ENCODE measurements at places on chromosomes 1 and 21.

DNA sequence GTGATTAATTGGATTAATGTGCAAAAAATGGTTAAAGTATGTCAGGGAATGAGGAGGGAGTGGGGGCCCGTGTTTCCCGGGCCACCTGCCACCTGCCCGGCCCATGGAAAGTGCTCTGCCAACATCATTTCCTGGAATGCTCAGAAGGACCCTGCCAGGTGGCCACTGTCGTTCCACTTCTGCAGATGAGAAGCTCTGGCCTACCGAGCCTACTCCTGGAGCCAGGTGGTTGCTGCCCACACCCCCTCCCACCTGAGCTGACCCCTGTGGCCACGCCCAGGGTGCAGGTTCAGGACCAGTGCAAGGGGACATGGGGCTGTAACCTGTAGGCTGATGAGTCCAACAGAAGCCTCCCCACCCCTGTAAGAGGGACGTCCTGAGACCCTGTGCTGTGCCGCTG is 99.7 kb downstream of the PRDM16 start:
- DNase-seq, result no peak

GRCh38 chr21:46193829-46194373 is 9.6 kb upstream of the SPATC1L start:
- DNase-seq, result no peak

GRCh38 chr1:67469431-67469830 is 39.2 kb upstream of the SERBP1 start:
- DNase-seq, result no peak

GRCh38 chr1:112866151-112866550 is 89.8 kb downstream of the SLC16A1 start:
- no peak for DNase-seq

- DNase-seq, result no peak
Measured at GRCh38 chr1:95086949-95087533, 14.3 kb upstream of the ALG14 start.

DNA sequence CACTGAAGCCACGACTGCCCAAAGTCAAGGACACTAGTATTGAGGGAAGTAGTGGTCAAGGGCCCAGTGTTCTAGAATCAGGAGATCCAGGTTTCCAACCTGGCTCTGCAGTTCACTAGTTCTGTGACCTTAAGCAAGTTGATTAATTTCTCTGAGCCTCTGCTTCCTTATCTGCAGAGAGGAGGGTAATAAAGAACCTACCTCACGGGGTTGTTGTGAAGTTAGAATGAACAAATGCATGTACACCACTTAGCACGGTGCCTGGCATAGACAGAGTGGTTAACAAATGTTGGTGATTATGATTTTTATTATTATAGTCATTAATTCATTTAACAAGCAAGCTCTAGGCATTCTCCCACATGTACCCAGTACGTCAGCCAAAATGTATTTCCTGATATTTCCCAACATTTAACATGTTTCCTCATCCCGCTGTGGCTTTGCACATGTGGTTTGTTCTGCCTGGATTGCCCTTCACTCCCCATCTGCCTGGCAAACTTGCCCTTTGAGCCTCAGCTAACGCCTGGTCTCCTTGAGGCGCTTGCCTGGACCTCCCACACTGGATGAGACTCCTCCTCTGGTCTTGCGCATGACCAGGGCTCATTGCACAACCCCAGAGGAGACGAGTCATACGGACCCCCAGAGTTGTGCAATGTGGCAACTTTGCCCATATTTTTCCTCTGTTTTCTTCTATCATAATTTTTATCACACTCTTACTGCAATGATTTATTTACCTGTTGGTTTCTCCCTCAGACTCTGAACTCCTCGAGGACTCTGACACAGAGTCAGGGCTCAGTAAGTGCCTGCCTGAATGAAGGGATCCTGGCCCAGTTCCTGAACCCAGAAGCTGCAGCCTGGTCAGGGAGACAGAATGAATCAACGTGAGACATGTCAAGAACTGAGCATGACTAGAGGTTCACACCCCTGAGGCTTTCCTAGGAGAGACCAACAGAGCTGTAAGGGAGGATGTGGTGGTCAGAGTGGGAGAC is 20.7 kb upstream of the MFSD2A start:
- DNase-seq, result no peak

- DNase-seq, result no peak
Measured at GRCh38 chr1:23276531-23276930, 59.2 kb upstream of the HTR1D start.

DNA sequence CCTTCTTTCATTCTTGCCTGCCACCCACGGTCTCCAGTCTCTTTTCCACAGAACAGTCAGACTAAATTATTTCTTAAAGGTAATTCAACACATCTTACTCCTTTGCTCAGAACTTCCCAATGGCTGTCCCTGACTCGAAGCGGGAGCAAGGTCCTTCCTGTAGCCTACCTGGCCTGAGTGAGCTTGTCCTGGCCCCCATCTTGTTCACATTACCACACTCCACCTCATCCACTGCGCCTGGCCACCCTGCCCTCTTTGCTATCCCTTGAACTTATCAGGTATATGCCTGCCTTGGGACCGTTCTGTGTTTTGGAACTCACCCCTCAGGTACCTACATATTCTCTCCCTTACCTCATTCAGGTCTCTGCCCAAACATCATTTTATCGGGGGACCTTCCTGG is 13.3 kb upstream of the GLIS1 start:
- DNase-seq, result no peak

- DNase-seq, result no peak
Measured at GRCh38 chr1:201164645-201165044, 10.4 kb upstream of the TMEM9 start.

- DNase-seq, result no peak
Measured at GRCh38 chr21:38493549-38494250, 4.6 kb downstream of the ERG start.

DNA sequence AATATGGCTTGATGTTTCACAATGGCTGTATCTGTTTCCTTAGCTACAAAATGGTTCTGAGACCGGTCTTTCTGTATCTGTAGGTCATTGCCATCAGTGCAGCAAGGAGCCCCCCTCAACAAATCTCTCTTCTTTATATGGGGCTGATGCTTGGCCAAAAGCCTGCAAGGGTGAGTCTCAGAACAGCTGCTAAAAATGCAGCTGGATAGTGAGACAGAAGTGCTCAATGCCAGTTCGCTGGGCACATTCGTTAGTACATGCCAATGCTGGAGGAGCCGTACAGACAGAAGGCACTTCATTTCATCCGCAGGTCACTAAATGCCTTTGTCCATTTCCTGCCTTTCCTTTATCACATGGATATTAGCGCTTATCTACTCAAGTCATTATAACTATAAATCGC is 67.3 kb downstream of the RUNX1 start:
- DNase-seq, result no peak

DNA sequence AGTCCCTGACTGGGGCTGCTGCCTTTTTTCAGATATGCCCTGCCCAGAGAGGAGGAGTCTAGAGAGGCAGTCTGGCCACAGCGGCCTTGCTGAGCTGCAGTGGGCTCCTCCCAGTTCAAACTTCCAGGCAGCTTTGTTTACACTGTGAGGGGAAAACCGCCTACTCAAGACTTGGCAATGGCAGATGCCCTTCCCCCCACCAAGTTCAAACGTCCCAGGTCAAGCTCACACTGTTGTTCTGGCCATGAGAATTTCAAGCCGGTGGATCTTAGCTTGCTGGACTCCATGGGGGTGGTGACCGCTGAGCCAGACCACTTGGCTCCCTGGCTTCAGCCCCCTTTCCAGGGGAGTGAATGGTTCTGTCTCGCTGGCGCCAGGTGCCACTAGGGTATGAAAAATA is 18.3 kb upstream of the C1orf53 start:
- DNase-seq, result no peak

DNA sequence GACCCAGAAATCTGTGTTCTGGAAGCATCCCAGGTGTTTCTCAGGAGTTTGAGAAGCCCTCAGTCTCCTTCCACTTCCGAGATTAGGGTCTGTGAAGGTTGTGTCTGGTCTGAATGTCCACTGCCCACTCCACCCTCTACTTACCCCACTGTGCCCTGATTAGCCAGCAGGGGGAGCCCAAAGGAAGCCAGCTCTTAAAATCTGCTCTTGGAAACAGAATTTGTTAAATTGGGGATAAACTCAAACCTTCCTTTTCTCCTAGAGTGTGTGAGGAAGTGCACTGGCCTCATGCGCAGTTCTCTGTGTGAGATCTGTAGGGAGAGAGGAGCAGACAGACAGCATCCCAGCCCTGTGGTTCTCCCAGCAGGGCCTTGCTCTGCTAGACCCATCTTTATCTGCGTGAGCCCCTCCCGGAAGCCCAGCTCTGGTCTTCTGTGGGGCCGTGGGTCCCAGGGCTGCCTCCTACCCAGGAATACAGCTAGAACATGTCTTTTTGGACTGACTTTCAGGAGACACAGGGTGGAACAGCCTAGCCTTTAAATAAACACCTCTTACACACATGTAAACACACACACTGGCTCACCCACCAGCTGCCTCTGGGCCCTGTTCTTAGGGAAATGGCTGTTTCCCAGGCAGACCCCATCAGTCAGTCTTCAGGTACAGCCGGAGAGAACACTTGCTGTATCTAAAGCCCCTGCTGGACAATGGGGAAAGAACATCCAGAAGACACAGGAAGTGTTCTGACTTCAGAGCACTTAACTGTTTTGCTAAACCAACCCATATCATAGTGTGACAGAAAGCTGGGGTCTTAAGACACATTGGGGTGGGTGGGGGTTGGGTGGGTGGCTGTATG is 52.2 kb downstream of the SMYD2 start:
- no peak for DNase-seq

DNA sequence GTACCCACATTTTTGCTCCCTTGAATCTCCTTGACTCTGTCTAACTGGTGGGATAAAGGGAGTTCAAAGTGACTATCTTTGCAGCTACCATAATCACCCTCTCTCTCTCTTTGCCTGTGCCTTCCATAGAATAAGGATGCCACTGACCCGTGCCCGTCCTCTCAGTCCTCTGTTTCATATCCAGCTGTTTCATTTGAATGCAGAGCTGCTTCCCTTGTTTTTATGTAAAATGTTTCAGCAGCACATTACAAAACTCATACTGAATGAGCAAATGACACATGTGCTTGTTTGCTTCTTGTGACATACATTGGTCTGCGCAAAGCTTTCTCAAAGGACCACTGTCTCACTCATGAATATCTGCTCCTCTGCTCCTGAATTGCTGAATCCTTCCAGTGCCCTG is 38.4 kb downstream of the CDC42 start:
- DNase-seq, result no peak

GRCh38 chr1:87717157-87717670 is 388.5 kb downstream of the LMO4 start:
- DNase-seq, result no peak

DNA sequence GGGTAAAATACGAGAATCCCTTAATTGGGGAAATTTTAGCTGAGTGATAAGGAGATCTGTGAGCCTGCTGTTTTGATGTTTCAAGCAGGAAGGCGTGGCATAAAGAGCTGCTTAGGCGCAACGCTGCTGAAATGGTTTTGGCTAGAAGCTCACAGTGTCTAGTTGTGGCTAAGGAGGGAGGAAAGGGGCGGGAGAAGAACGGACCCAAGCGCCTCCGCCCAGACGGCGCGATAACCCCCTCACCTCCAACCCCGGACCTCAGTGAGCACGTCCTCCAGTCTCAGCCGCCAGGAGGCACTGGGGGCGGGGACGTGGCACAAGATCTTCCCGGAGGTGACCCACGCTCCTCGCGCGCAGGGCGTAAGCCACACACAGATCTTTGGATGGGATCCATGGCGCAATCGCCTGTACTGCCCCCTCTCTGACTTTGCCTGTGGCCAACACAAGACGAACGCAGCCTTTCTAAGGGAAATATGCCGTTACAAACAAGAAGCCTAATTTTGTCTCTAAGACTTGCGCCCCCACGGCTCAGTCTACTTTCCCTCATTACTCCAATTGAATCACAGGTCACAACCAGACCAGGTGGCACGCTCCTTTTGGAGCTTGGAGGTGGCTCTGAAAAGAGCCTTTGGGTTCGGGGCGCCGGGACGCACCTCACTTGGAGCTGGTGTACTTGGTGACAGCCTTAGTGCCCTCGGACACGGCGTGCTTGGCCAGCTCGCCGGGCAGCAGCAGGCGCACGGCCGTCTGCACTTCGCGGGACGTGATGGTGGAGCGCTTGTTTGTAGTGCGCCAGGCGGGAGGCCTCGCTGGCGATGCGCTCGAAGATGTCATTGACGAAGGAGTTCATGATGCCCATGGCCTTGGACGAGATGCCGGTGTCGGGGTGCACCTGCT is 23.4 kb upstream of the RNF187 start:
- DNase-seq, result no peak

DNA sequence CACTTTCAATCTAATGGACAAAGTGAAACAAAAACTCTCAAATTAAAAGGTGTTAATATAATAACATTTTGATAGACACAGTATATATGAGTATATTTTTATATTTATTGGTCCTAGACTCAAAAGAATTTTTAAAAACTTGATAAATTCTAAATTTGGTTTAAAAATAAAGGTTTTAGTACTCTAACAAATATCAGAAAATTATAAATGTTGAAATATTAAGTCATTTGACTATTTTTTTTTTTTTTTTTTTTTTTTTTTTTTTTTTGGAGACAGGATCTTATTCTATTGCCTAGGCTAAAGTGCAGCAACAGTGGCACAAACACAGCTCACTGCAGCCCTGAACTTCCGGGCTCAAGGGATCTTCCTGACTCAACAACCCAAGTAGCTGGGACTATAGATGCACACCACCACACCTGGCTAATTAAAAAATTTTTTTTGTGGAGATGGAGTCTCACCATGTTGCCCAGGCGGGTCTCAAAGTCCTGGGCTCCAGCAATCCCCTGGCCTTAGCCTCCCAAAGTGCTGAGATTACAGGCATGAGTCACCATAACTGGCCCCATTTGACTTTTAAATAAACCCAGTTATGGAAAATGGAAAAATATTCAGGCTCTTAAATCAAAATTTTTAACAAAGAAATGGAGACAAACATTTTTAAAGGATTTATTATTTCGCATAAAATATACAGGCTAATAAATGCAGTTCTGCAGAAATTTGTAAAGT is 60.8 kb upstream of the RBM34 start:
- DNase-seq, result no peak

GRCh38 chr21:45397381-45397780 is 7.6 kb upstream of the COL18A1 start:
- no peak for DNase-seq

DNA sequence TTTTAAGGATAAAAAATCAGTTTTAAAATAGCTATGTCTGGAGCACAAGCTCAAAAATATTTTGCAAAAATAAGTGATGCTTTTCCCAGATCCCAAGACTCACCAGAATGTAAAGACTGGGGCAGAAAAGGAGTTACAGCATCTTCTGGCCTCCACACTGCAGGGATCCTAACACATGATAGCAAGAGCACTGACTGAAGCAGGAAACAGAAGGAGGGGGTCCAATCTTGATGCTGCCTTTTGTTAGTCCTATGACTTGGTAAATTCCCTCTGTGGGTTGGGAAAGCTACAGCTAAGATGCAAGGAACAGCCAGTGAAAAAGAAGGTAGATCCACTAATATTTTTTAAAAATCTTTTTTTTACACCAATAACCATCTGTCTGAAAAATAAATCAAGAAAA is 54.2 kb upstream of the TNR start:
- DNase-seq, result no peak

DNA sequence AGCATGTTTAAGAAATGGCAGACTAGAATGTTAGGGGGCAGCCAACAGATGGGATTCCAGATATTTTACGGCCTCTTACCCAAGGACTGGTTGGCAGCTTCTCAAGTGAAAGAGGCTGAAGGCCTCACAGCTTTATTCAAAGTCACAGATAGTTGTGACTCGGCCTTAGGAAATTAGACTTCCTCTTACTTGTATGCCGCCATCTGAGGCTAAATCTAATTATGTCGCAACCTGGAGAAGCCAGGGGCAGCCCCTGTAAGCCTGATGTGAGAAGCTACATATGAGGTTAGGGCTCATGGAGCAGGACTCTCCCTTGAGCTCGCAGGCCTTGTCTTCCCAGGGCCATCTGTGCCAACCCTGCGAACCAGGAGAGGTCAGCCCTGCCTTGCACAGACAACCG is 352.5 kb downstream of the HHAT start:
- DNase-seq, result no peak

All from GM19239 (cell line).